NCI-H526 (cell line): ENCODE measurements at places on chromosomes 5 and 9.

DNA sequence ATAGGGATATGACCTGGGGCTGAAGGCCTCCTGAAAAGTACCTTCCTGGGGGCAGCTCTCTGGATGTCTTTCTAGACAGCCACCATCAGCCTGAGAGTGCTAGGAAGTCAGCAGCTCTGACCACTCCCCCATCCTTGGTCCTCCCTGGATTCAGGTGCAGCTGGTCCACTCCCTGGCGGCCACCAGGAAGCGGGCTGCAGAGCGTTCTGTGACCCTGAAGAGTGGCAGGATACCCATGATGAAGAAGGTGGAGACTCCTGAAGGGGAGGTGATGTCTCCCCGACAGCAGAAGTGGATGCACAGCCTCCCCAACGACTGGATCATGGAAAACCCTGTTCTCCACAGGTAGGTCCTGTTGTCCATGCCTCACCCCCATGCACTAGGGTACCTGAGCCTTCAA is 1.8 kb downstream of the CCDC180 start:
- no peak for DNase-seq

DNA sequence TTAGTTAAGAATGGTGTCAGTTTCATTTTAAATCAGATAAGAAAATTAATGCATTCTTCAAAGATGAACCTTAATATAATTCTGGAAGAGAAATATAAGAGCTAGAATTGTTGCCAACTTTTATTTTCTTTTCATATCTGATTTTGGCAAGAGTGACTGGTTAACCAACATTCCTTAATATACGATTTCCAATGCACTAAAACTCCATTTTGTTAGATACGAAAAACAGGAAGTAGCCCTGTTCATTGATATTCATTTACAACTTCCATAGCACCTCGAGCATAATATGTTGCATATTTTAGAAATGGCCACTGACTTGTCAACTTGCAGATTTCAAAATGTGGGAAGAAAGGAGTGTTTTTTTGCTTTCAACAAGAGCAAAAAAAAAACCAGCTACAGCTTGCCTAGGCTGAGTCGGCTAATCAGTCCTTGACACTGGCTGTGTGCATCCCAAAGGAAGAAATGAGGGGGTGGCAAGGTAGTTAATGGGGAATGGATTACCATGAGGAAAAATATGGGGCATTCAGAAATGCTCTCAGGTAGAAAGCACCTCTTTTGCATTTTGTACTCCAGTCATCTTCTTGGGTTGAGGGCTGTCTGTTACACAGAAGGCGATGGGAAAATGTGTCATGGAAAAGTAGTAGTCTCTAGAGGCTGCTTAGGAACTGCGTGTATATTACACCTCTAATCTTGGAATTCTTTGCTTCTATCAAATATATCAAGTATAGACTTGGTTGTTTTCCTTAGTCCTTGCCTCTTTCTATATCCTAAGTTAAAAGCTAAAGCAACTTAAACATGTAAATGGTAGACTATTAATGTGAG is 3.9 kb downstream of the MAP3K1 start:
- DNase-seq, result no peak

- no peak for DNase-seq
Observed at GRCh38 chr9:14923701-14924100, 13.5 kb upstream of the FREM1 start.

DNA sequence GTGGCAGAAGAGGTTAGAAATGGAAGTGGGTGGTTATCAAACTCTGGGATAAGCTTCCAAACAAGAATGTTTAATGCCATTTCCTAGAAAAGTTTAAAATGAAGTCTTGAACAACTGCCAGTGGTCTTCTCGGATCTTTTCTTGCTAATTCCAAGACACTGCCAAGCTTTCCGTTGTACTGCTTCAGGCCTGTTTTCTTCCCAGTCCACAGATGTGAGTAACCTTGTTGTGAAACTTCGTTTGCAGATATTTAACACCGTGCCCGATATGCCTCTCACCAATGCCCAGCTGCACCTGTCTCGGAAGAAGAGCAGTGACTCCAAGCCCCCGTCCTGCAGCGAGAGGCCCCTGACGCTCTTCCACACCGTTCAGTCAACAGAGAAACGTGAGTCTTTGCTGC is 269.8 kb downstream of the NR3C1 start:
- no peak for DNase-seq

- no peak for DNase-seq
Observed at GRCh38 chr5:89097103-89097502, 214.1 kb upstream of the MEF2C start.

GRCh38 chr9:110571801-110572483 is 7.6 kb downstream of the SVEP1 start:
- DNase-seq, result no peak

- no peak for DNase-seq
Observed at GRCh38 chr5:179120951-179121666, 60.9 kb downstream of the ZNF354C start.

GRCh38 chr5:153543288-153543687 is 52.8 kb downstream of the GRIA1 start:
- DNase-seq, result no peak

GRCh38 chr5:73298772-73299630 is 126.0 kb downstream of the TMEM174 start:
- DNase-seq, result peak; percentile 70

DNA sequence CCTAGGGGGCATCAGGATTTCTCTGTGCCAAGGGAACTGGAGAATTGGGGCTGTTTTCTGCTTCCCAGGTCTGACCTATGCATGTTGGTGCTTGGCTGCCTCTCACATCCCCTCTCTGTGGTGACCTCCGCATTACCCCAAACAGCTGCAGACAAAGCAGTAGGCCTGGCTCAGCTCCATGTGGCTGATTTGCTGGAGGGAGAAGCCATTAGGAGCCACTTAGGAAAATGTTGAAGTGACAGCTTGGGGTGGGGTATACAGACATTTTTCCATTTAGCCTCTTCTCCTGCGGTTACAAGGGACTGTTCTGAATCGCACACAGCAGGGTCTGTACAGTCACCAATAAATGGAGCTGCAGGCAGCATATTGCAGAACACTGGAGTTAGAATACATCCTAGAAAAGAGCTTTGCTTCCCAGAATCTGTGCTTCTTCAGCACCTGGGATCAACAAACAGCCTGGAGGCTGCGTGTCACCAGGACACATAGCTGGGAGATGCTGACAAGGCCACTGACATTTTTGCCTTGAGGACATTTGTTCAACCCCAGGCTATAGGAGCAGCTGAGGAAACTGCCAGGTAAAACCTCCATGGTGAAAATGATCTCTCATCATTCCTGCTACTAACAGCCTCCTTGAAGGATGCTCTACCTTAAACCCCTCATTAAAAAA is 335.3 kb downstream of the DIRAS2 start:
- DNase-seq, result peak; percentile 22

DNA sequence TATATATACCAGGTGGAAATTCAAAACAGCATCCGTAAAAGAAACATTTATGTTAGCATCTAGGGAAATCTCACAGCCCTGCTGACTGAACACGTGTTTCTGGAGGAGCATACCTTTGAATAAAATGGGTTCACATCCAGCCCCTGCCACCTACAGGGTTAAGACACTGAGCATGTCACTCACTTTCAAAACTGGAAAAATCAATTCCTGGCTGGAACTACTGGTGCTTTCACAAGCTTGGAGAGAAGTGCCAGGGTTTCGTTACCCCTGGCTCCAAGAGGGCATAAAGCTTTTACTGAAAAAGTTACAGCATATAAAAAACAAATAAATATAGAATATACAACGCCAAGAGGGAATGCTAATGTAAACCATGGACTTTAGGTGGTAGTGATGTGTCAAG is 48.0 kb downstream of the SERINC5 start:
- DNase-seq, result no peak

DNA sequence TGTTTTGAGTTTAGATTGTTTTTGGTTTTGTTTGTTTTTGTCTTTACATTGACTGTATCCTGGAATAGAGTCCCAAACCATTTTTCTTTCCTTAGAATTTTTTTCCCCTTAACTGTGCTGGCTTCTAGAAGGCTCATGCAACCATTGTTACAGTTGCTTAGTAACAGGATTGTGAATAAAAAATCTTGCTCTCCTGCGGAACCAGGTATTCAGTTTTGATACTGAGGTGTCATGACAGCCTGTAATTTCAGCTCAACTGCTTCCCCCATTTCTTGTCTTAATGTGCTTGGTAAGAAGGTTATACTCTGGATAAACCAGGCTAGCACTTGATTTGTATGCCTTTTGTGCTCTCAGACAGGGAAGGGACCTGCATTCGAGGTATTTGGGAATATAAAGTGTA is 42.1 kb downstream of the FOCAD start:
- no peak for DNase-seq

- DNase-seq, result no peak
Observed at GRCh38 chr5:155089643-155090042, 76.1 kb downstream of the KIF4B start.

DNA sequence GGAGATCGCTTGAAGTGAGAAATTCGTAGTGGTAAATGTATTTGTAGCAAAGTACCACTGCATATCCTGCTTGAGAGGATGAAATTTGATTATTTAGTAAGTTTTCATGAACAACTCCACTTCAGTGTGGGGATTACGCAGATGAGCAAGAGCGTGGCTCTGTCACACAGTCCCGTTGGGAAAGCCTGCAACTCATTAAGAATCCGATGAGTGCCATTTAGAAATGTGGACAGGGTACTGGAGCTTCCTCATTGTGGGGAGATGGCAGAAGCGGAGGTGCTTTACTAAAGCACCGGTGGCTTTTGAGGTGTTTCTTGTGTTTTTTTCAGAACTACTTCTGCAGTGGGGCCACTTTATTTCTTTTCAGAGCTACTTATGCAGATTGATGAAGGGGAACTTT is 1.4 kb downstream of the TJP2 start:
- no peak for DNase-seq

- no peak for DNase-seq
Observed at GRCh38 chr5:10892147-10892910, 131.3 kb upstream of the DAP start.

DNA sequence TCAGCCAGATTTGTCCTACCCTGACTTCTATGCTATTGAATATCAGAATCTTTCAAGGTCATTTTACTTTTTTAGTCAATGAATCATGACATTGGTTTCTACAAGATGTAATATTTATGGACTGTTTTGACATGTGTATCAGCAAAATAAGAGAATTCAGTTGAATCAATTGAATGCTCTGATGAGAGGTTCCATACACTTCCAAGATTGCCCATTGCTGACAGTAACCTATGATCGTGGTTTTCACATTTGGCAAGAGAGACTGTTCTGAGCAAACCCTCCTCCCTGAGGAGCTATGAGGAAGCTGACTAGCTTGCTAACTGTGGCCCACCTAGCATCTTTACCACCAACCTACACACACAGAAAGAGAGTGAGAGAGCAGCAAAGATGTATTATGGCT is 56.7 kb upstream of the FST start:
- DNase-seq, result no peak

- no peak for DNase-seq
Observed at GRCh38 chr5:41253109-41253508, 39.8 kb upstream of the C6 start.

- DNase-seq, result no peak
Observed at GRCh38 chr9:98427491-98427890, 172.0 kb upstream of the TBC1D2 start.

DNA sequence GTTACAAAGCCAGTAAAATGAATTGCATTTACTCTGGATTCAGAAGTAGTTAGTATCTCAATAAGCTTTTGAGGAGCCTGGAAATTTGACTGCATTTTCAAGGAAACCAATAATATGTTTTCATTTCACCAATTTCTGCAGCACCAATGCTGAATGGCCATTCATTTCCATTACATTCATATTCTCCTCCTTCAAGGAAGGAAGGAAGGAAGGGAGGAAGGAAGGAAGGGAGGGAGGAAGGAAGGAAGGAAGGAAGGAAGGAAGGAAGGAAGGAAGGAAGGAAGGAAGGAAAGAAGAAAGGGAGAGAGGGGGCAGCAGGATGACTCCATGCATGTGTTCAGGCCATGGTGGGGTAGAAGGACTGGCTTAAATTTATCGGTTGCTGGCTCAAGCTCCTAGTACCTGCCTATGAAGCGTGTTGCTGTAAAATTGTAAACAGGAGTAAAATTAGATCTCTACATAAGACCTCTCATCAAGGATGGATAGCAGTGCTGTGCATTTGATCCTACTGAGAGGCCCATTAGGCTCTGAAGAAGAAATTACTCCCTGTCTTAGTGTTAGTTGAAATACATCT is 498.8 kb upstream of the TNC start:
- no peak for DNase-seq

DNA sequence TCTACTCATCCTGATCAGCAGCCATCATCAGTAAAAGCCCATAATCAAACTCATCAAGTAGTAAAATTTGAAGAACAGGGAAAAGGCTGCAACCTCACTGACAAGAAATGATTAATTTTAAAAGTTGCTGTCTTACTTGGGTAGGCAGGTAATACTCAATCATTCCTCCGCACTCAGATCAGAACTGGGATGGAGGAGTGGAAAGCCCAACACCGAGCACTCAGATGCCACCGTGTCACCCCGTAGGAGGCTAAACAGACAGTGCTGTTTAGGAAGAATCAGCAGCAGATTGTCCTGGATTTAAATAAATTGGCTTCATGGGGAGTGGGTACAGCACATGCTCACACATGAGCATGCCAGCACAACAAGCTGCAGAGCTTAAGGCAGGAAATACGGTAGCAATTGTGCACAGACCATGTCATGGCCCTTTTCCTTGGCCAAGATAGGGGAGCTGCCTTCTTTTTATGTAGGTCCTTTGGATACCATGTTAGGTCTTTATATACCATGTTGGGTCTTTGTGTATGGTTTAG is 92.6 kb upstream of the CDH6 start:
- DNase-seq, result no peak

GRCh38 chr5:172791286-172791685 is 20.3 kb upstream of the DUSP1 start:
- DNase-seq, result no peak

DNA sequence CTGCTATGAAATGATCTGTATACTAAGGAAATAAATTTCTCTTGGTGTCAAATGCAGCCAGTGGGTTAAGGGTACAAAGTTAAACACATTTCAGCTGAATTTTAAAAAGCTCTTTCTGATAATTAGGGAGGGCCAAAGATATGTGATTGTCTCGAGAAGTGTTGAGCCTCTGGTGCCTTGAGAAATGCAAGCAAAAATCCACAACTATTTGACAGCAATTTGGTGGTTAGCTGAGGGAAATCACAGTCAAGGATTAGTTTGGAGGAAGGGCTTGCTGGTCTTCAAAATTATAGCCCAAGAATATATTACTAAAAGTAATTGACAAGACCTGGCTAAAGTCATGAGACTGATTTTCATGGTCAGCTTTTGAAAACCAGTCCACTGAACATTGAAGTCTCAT is 255.7 kb upstream of the PPP1R2B start:
- no peak for DNase-seq

GRCh38 chr9:16553869-16554540 is 316.5 kb downstream of the BNC2 start:
- DNase-seq, result no peak

- DNase-seq, result no peak
Observed at GRCh38 chr5:102654559-102655349, 100.4 kb upstream of the PAM start.

DNA sequence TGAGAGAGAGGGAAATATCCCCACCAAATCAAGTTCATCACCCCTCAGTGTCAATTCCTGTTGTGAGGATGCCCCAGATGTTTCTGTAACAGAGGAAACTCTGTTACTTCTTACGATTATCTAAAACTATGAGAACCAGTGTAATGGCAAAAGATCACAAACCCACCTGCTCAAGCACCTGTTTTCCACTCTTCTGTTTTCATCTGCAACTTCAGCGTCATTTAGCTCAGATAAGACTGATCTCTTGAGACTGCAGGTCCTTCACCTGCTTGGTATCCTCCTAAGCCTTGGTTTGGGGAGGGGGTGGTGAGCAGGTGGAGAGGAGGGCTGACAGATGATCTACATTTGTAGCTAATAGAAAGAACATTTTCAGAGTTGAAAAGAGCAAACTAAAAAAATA is 229.3 kb downstream of the SLF1 start:
- no peak for DNase-seq
